ENCODE measurements at places on chromosomes 4 and X. TPM values are rescaled to one million over a fixed set of nuclear protein-coding genes. Genes with fewer than 3 reads are reported as not detected.

DNA sequence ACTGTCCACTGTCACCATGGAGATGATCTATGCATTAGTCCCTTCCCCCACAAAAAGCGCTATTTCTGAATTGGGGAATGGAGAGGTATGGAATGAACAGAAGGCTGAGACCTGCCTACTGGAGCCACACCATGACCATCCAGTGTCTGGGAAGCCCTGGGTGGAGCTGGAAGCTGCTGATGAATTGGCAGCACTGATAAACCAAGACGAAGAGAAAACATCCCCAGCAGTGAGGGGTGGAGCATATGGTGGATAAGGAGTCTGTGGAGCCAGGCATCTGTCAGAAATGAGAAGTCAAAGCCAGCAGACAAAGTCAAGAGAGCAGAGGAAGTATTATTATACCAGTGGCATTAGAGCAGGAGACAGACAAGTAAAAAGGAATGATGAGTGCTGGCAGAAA is 13.2 kb downstream of the CC2D2A start:
- H3K4me3 ChIP-seq = no peak overlapping the region
- no peak overlapping the region for H3K27ac ChIP-seq
- H3K4me1 ChIP-seq = peaks cover 8% of the 10 kb centered on the region
- DNase-seq = no peak

DNA sequence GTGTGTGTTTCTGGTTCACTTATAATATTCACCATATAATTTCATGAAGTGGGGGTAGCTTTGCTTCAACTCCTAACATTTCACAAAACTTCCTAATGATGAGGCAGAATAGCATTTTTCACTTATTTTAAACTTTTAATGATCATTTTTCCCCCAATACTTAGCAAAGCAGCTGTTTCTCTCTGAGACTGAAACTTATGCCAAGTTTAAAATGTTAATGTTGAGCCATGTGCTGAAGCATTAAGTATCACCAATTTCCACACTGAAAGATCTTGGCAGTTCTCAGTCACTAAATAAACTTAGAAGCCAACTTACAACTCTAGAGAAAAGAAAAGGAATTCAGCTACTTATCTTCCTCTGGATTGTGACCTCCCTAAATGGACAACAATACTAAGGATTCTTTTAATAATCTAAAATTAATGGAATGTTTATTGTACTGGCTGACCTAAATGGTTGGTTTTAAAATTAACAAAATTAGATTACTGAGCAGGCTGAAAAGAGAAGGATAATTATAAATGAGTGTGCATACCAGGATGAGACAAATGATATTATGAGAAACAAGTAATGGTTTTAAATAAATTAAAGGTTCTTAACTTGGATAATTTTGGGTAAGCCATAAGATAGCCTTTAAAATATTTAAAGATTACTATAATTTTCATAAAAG is 1429.4 kb upstream of the ADGRL3 start:
- H3K27me3 ChIP-seq = no peaks in the 10 kb centered on the region
- no peak for DNase-seq
- H3K27ac ChIP-seq = no peak overlapping the region
- no peaks in the 10 kb centered on the region for H3K36me3 ChIP-seq
- no peaks in the 10 kb centered on the region for H3K4me1 ChIP-seq

DNA sequence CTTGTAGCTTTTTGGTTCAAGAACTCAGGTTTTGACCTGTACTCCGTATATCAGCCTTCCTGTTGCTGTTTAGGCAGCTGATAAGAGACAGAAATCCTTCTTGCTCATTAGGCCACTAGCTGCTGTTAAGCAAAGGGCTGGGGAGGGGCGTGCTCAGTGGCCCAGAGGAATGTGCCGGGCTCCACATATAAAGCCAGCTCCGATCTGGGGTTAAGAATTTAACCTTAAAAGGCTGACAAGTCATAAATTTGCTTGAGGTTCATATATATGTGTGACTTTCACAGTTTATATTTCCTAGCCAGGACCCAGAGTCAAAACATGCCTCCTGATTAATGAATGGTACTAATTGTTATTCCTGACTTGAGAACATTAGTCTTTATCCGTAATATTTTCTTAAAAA is 15.3 kb downstream of the GPC3 start:
- H3K4me3 ChIP-seq = no peak overlapping the region
- DNase-seq = no peak
- H3K27ac ChIP-seq = no peak overlapping the region
- no peaks in the 10 kb centered on the region for H3K27me3 ChIP-seq

- no peaks in the 10 kb centered on the region for H3K27me3 ChIP-seq
- no peaks in the 10 kb centered on the region for H3K4me1 ChIP-seq
- no peak overlapping the region for H3K4me3 ChIP-seq
- no peak for DNase-seq
- no peaks in the 10 kb centered on the region for H3K36me3 ChIP-seq
These were observed 57.2 kb downstream of the ABLIM2 start for GRCh38 chr4:8101213-8102075.

DNA sequence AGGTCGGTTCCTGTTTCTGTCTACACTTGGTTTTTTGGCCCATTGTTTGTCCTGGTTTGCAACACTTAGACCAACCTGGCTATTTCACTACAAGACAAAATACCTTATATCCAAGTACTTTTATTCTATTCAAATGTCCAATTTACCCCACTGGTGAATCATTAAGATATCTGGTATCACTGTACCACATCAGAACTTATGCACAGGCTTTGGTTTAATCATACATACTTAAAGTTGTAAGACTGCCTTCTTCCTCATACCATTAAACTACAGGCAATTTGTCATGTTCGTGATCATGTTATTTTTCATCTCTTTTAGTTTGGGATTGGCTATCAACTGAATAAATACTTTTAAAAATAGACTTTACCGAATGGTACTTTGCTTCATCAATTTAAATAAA is 53.0 kb upstream of the ATOH1 start:
- no peak overlapping the region for H3K4me3 ChIP-seq
- no peaks in the 10 kb centered on the region for H3K27me3 ChIP-seq
- no peak for DNase-seq
- no peaks in the 10 kb centered on the region for H3K36me3 ChIP-seq

DNA sequence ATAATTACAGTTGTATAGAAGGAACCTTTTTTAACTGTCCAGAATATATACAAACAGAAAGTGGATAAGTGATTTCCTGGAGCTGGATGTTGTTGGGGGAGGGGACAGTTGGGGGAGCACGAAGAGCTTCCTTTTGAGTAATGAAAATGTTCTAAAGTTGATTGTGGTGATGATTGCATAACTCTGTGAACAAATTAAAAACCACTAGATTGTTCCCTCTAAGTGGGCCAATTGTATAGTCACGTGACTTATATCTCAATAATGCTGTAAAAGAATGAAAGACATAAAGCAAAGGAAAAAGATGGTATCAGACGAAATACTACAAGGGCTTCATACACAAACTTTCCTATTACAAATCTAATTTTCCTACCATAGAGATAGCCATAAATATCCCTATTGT is 2.7 kb downstream of the CT55 start:
- H3K27me3 ChIP-seq = no peaks in the 10 kb centered on the region
- no peaks in the 10 kb centered on the region for H3K36me3 ChIP-seq
- no peak overlapping the region for H3K27ac ChIP-seq
- DNase-seq = no peak

Gene ZNF182
- total RNA-seq = 5.4 TPM

Gene TEX13D
- not detected for total RNA-seq
